ENCODE measurements at places on chromosomes 5 and 9. TPM values are rescaled to one million over a fixed set of nuclear protein-coding genes. Genes with fewer than 3 reads are reported as not detected.

DNA sequence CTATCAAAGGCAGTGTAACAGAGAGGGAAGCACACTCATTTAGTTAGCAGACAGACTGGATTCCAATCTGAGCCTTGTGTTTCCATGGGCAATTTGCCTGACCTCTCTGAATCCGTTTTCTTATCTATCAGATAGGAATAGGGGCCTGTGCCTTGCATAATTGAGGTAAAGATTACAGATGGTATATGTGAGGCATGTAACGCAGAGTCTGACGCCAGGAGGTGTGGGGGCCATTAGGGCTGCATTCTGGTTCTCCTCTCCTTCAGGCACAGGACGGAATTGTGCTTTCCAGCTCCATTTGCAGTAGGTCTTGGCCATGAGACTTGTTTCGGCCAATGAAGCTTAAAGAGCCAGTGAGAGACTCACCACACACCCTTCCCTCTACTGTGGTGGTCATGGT is 97.6 kb downstream of the FRMD3 start:
- no peak overlapping the region for H3K4me3 ChIP-seq
- DNase-seq: no peak
- no peaks in the 10 kb centered on the region for H3K27me3 ChIP-seq
- no peaks in the 10 kb centered on the region for H3K36me3 ChIP-seq
- no peak overlapping the region for H3K27ac ChIP-seq

DNA sequence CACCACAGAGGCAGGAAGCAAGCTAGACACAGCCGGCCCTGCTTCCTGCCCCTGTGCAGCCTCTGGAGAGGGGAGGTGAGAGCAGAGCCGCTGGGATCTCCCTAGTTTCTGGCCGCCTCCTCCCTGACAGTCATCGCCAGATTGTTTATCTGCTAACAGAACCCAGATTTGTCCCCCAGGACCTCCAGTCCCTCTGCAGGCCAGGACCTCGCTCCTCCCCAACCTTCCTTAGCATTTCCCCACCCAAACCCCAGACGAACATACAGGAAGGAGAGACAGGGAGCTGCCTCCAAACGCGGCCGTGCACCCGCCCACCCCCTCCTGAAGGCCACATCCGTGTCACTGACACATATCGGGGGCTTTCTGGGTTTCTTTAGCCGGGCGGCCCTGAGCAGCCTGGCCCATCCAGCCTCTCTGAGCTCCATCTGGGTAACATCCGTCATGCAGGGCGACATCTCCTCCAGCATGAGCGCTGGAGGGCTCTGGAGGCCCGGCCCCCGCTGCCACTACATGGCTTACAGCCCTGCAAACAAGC is 47.5 kb downstream of the DBH start:
- H3K4me1 ChIP-seq: no peaks in the 10 kb centered on the region
- H3K36me3 ChIP-seq: no peaks in the 10 kb centered on the region
- DNase-seq: no peak
- H3K27ac ChIP-seq: no peak overlapping the region
- no peak overlapping the region for H3K4me3 ChIP-seq
- H3K27me3 ChIP-seq: peaks cover 37% of the 10 kb centered on the region

DNA sequence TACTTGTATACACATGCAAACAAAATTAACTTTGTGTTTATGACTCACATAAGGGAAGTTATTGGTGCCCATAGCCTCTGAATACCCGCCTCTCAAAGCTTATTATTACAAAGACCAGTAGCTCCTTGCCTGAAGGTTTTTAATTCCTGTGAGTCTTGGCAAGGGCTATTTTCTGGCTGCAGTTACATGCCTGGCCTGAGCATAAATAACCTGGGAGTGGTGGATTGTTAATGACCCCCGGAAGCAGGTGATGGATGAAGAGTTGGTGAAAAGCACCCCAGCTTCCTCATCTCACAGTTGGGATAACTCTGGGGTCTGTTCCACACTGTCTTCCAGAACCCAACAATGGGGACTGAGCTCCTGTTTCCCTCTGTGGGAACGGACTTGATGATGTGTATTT is 594.5 kb downstream of the PDE4D start:
- H3K27ac ChIP-seq: peak overlapping the region; percentile 59
- H3K27me3 ChIP-seq: no peaks in the 10 kb centered on the region
- H3K36me3 ChIP-seq: no peaks in the 10 kb centered on the region
- DNase-seq: peak; percentile 36
- H3K4me3 ChIP-seq: no peak overlapping the region

GRCh38 chr5:74492230-74492629 is 148.3 kb downstream of the ENC1 start:
- no peaks in the 10 kb centered on the region for H3K36me3 ChIP-seq
- H3K4me3 ChIP-seq: no peak overlapping the region
- DNase-seq: no peak

DNA sequence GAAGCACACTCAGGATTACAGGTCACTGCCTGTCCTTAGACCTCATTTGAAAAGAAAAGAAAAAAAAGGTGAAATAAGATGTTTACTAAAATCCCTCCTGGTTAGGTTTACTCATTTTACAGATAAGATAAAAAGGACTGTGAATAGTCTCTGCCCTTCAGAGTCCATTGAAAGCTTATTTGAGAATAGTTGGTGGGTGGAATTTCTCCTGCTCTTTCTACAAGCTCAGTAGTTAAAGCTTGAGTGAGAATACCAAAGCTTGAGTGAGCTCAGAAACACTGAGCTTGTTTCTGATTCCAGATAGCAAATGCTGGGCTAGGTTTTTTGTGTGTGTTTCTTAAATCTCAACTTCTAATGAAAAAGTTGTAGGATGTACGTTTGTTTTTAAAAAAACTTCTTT is 106.7 kb downstream of the SLF1 start:
- peaks cover 5% of the 10 kb centered on the region for H3K36me3 ChIP-seq
- DNase-seq: no peak
- H3K4me1 ChIP-seq: no peaks in the 10 kb centered on the region
- H3K27ac ChIP-seq: no peak overlapping the region

DNA sequence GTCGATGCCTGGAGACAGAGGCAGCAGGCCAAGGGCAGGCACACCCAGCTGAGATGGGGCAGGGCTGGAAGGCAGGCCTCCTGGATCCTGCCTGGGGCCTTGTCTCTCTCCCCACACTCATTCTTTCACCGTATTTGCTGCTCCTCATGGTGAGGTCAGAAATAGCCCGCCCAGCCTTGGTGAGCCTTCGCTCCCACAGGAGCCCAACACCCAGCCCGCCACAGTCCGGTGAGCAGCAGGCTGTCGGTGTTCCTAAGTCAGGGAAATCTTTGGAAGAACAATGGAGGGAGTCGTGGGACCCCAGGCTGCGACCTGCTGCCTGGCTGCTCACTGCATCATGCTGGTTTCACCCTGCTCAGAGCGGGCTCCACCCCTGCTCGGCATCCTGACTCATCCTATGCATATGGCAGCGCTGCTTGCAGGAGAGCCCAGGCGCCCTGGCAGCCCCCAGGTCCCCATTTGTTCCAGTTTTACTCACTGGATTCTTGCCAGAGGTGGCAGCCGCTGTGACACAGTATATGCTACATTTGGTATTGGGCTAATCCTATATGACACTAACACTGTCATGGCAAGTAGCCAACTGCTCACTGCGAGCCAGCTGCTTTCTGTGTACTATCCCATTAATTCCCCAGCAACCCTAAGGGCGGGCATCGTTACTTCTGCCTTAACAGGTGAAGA is 53.2 kb upstream of the NCS1 start:
- H3K36me3 ChIP-seq: peaks cover 42% of the 10 kb centered on the region
- H3K4me3 ChIP-seq: no peak overlapping the region
- peaks cover 7% of the 10 kb centered on the region for H3K4me1 ChIP-seq
- no peaks in the 10 kb centered on the region for H3K27me3 ChIP-seq
- H3K27ac ChIP-seq: peak overlapping the region; percentile 82
- DNase-seq: no peak

DNA sequence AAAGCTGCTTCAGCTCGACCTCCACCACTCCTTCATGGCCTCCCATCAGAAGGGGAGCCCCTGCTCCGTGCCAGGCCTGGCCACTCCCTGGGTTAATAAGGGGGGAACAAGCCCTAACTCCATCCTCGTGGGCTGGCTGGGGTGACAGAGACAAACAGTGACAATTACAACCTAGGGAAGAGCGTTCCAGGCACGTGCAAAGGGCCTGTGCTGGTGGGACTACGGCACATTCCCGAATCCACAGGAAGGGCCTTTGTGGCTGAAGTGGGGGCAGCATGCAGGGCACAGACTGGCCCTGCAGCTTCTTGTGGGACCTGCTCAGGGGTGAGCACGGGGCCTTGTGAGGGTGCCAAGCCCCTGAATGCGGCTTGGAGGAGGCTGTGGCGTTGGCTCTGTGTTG is 157.4 kb downstream of the C9orf50 start:
- no peaks in the 10 kb centered on the region for H3K27me3 ChIP-seq
- H3K27ac ChIP-seq: no peak overlapping the region
- H3K4me3 ChIP-seq: no peak overlapping the region
- DNase-seq: no peak
- H3K36me3 ChIP-seq: peaks cover 3% of the 10 kb centered on the region

GRCh38 chr9:135241381-135242048 is 154.0 kb downstream of the OLFM1 start:
- no peak overlapping the region for H3K27ac ChIP-seq
- H3K4me1 ChIP-seq: no peaks in the 10 kb centered on the region

DNA sequence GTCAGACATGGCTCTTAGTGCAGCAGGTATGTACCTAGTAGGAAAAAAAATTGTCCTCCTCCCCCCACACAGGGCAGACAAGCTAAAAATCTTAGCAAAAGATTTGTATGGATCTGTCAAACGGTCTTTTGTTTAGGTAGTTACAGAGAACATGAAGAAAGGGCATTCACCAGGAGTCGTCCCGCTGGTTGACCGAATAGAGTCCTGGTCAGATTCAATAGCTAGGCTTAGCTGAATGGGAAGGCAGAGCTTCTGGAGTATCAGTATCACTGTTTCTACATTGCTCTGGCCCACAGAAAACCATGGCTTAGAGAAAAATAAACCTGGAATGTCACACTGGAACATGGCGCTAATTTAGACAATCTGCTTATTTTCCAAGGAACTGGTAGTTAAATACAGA is 642.3 kb downstream of the PTPRD start:
- no peaks in the 10 kb centered on the region for H3K4me1 ChIP-seq
- H3K4me3 ChIP-seq: no peak overlapping the region
- H3K27ac ChIP-seq: no peak overlapping the region

DNA sequence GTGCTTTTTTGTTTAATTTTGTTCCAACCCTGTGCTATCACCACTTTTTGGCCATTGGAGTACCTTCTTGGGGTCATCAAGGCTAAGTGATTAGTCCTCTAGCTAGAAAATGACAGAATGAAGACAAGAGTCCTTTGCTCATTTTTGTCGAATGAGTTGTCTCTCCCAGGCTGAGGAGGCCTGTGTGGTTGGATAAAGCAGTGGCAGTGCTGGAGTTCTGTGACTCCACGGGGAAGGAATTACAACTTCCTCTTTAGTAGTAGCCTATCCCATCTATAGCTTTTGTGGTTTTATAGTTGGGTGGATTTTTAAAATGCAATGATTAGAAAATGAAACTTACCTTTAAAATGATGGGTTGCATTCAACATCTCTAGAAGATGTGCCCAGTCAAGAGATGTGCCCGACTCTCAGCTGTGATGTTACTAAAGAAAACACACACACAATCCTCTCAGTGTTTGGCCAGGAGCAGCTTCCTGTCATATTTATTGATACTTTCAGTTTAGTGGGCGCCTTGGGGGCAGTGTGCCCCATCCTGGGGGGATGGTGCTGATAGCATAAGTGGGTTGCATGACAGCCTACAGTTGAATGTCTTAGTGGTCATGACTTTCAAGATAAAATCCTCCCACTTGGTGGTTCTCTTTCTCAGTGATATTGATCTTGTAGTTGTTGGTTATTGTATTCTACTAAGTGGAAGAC is 11.9 kb downstream of the OTULINL start:
- H3K27me3 ChIP-seq: peaks cover 27% of the 10 kb centered on the region
- no peaks in the 10 kb centered on the region for H3K4me1 ChIP-seq
- H3K27ac ChIP-seq: no peak overlapping the region
- no peaks in the 10 kb centered on the region for H3K36me3 ChIP-seq
- no peak overlapping the region for H3K4me3 ChIP-seq
- DNase-seq: no peak

- H3K27ac ChIP-seq: no peak overlapping the region
- no peaks in the 10 kb centered on the region for H3K36me3 ChIP-seq
- peaks cover 33% of the 10 kb centered on the region for H3K27me3 ChIP-seq
- DNase-seq: peak; percentile 8
Observed at GRCh38 chr9:88174324-88174723, 36.0 kb upstream of the SPATA31C2 start.

EEIG1 gene
- 17.5 TPM for total RNA-seq

IL3 gene
- total RNA-seq: not detected

FGF18 gene
- not detected for total RNA-seq

PRDM9 gene
- total RNA-seq: not detected

GPX3 gene
- not detected for total RNA-seq

GCNT1 gene
- total RNA-seq: 12.4 TPM

CDH18 gene
- not detected for total RNA-seq

PPP1R26 gene
- total RNA-seq: 19.1 TPM

RACK1 gene
- 4,050 TPM for total RNA-seq

EQTN gene
- total RNA-seq: not detected

CDHR2 gene
- 0.09 TPM for total RNA-seq
